ENCODE measurements at places on chromosomes 1 and 21.

DNA sequence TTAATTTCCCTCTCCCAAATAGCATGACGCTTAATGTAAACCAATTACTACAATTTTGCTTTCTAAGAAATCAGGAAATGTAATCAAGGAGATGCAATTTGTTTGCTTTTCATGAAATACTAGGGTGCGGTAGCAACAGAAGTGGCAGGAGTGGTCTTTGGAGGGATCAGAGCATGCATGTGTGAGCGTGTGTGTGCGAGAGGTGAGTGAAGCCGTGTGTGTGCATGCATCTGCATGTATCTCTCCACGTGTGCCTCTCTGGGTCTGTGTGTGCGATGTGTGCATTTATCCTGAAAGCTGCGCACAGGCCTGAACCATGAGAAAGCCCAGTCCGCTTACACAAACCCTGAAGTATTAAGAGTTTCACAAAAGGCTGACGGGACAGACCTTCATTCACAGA, 249.8 kb upstream of the C1orf174 start:
- no peak for DNase-seq

DNA sequence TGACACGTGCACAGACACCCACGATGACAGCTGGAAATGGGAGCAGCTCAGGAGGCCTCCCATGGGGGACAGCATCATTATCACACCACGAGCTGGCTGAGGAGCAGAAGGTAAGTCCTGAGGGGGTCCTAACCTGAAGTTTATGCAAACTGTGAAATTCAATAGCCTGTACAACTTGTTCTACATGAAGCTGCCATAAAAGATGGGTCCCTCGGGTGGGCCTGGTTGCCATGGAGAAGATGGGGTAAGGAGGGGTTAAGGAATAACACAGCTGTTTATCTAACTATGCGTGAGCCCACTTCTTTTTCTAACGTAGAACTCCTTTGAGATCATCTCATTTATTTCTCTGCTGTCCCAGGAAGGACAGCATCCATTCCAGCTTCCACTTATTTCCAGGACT, 163.4 kb upstream of the CD34 start:
- no peak for DNase-seq

DNA sequence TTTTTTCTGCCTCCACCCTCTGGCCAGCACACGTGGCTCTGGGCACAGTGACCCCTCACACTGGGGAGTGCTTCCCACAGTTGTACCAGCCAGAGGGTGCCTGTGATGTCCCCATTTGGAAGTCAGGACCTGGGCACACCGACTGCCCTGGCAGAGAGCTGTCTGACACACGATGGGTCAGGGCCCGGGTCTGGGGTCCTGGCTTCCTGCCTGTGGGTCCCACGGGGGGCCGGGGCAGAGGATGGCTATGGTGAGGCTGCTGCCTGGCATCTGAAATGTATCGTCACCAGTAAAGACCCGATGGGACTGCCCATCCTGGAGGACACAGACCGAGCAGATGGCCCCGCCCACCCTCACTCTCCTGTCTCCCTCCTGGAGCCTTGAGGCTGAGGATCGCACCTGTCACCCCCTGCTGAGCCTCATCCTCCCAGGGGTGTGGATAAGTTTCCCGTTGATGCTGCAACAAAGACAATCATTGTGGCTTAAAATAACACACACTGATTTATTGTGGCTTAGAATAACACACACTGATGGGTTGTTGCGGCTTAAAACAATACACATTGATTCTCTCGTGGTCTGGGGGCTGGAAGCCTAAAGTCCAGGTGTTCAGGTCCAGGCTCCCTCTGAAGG, 88.8 kb upstream of the TTC34 start:
- no peak for DNase-seq

GRCh38 chr1:54766726-54767125, 2.4 kb upstream of the PARS2 start:
- no peak for DNase-seq

- no peak for DNase-seq
Measured at GRCh38 chr1:5349526-5349925, 642.7 kb downstream of the NPHP4 start.

DNA sequence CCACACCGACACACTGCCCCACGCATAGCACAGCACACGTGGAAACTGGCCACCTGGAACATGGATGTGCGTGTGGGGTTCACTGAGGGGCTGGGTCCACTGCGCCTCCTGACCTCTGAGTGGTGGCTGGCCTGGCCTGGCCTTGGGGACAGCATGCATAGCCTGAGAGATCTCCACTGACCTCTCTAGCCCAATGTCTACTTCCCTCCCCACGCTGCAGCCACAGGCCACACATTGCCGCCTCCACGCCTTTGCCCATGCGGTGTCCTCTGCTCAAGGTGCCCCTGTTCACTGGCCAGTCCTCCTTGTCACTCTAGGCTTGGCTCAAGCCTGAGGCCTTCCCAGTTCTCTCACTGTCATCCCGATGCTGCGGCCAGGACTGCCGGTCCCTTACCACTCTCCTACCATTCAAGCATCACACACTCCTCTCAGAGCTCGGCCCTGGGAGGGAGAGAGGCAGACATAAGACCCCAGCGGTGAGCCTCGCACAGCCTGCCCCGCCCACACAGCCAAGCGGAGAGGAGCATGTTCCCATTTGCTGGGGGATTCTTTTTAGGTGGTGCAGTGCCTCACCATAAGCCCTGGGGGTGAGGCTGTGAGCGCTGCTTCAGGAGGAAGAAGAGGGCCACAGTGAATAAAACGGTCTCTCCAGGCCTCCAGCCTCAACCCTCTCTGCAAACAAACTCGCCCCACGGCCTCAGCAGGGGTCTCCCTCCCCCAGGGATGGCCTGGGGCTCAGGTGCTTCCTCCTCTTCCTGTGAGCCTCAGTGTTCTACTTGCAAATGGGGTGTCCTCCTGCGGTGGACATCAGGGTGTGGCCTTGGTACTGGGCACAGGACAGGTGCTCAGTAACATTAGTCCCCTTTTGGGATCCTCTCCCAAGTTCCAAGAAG, 80.8 kb downstream of the DMRTB1 start:
- DNase-seq = no peak

- DNase-seq = no peak
Measured at GRCh38 chr1:241271427-241271826, 85.6 kb downstream of the RGS7 start.

- DNase-seq = no peak
Measured at GRCh38 chr1:9105336-9105867, 23.5 kb downstream of the GPR157 start.

GRCh38 chr1:15405106-15405850, 4.4 kb upstream of the EFHD2 start:
- DNase-seq = no peak

DNA sequence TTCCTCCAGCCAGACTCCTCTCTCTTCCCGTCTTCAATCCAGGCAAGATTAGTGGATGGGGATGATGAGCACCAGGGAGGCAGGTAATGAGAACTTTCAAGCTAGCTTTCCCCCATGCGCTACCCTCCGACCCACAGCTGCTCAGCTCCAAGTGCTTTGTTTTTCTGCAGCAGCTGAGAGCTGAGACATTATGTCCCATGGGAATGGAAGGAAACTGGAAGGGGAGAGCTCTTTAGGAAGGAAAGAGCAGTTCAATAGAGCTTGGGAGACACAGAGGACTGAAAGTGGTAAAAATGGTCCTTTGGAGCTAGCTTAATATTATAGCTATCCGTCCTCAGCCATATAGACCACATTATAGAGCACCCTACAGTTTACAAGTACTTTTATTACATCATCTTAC, 39.8 kb downstream of the RAB3B start:
- DNase-seq = no peak

DNA sequence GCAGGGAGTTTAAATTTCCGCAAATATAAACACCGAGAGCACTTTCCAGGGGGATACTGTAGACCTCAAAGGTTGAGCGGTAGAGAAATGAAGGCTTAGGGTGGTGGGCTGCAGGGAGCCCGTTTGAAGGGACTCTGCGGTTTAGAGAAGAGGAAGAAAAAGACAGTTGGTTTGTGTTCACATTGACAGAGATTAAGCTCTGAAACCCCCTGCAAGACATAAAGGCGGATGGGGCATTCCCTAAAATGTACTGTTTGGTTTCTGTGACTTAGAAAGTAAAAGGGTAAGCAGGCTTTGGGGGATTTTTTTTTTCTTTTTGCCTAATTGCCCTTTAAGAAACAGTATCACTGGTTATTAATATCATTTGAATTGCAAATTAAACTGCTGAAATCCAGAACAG, 1.3 kb downstream of the KAZN start:
- no peak for DNase-seq

- DNase-seq = no peak
Measured at GRCh38 chr1:39034114-39034654, 8.0 kb downstream of the NDUFS5 start.

DNA sequence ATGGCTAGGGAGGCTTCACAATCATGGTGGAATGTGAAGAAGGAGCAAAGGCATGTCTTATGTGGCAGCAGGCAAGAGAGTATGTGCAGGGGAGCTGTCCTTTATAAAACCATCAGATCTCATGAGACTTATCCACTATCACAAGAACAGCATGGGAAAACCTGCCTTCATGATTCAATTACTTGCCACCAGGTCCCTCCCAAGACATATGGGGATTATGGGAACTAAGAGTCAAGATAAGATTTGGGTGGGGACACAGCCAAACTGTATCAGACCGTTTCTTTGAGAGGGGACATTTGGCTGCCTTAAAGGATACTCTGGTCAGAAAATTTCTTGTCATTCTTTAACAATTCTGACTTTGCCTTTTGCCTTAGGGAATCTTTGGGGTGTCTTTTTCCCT, 3.2 kb upstream of the XPR1 start:
- no peak for DNase-seq

DNA sequence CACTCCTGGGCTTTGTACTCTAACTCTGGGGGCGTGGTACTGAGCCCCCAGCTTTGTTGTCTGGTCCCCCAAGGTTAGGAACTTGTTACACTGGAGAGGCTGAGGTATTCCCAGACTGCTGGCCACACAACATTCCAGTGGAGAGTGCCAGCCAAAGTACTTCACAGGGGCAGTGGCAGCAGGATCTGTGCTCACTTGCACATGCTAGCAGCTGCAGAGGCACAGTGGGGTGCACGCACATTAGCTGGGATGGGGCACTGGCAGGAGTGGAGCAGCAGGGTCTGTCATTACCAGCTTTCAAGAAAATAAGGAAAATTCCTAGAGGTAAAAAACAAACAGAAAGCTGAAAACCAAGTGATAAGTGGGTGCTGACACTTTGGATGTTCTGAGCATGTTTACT, 31.0 kb downstream of the ZNF691 start:
- DNase-seq = no peak

DNA sequence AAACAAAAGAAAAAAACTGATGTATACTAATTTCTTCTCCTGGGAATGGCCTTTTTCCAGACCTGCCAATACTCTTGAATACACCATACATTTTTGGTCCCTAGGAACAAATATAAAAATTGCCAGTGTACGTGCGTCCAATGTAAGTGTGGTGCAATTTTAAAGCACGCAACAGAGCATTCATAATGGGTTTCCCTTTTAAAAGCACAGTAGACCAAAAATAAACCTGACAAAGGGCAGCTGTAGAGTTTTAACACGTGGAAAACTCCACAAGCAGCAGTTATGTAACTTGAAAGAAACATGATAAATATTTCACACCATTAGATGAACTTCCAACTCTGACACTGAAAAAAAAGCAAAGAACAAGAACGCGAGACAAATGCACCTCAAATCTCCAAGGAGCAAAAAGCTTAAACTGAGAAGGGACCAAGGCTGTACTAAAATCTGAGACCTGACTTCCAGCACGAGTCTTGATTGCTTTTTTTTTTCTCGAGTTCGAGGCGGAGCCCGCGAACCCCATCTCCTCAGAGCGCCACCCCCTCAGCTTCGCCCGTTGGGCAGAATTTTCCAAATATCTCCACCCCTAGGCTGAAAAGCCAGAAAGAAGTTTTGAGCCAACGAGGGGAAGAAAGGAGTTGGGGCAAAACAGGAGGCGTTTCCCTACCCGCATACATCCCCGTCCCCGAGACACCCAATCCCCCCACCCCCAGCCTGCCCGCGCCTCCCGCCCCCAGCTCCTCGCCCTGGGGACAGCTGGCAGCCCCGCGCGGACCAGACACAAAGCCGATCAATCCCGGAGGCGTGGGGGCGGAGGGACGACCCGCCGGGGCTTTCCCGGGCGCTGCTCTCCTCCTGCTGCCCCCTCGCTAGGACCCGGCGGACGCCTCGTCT, at the start of gene JAM2:
TSS of gene JAM2 (plus strand) at position 599 of the 891 bp plus-strand sequence. CDS start 564 bp downstream, outside the sequence.
- peak; percentile 56 for DNase-seq

DNA sequence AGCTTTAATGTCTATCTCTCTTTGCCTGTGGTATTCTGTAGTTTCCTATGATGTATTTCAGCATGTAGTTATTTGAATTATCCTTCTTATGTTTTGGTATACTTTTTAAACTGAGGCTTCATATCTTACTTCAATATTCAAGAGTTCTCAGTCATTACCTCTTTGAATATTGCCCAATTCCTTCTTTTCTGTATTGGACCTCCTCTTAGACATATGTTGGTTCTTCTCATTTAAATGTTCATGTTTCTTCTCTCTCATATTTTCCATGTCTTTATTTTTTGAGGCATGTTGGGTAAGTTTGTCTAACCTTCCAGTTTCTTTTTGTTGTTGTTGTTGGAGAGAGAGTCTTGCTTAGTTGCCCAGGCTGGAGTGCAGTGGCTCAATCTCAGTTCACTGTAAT, 140.6 kb downstream of the MRPS6 start:
- DNase-seq = no peak

- no peak for DNase-seq
Measured at GRCh38 chr21:36412916-36413315, 27.7 kb downstream of the CHAF1B start.

DNA sequence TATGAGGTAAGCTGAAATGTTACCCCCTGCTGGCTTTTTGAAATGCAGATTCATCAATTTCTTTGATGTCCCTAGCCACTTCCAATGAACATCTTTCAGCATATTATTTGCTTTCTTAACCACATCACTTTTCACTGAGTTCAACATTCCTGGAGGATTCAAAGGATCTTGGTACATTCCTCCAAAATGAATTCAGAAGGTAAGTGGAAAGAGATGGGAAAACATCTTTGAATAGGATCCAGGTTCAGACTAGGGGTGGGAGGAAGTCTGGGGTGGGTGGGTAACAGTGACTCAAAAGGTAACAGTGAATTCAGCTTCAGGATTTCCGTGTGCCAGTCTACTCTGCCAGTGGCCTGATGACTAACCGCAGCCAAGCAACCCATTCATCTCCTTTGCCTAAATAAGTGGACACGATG, 180.7 kb downstream of the ZC3H11B start:
- DNase-seq = no peak

DNA sequence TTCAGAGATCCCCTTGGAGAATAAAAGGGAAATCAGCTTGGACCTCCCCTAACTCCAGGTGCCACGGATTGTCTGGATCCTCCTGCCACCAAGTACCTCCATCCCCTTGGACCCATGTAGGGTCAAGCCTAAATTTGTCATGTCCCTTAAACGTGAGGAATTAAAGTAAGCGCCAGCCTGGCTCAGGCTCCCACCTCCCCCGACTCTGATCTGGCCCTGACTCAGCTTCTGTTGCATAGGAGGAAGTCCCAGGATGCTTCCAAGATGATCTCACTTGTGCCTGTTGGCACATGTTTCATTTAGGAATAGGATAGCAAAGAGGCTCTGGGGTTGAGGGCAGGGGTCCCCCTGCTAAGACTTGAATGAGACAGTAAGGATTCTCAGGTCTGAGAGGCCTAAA, 231.9 kb upstream of the JUN start:
- no peak for DNase-seq

- DNase-seq = peak; percentile 52
Measured at GRCh38 chr1:15323351-15323988, 76.4 kb downstream of the FHAD1 start.

GRCh38 chr1:186819126-186819525, 9.6 kb upstream of the PLA2G4A start:
- DNase-seq = no peak
